IPS DF 19.7 (cell line): ENCODE measurements at places on chromosomes 3 and 15.

DNA sequence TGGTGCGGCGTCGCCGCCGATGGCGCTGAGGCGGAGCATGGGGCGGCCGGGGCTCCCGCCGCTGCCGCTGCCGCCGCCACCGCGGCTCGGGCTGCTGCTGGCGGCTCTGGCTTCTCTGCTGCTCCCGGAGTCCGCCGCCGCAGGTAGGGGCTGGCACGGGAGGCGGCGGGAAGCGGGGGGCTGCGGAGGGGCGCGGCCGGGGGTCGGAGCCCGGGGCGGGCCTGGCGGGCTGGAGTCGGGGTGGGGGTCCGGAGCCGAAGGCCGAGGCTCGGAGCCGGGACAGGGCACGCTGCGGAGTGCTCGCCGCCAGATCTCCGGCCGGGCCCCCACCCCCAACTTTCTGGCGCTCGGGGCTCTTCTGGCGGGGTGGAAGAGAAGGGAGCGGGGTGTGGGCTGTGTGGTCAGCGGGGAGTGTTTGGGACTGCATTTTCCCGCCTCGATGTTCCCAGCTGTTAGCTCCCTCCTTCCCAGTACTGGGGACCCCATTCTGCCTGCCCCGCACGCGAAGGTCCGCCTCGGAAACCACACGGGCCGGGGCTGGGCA is 299 bp downstream of the TYRO3 start:
- DNase-seq: no peak

DNA sequence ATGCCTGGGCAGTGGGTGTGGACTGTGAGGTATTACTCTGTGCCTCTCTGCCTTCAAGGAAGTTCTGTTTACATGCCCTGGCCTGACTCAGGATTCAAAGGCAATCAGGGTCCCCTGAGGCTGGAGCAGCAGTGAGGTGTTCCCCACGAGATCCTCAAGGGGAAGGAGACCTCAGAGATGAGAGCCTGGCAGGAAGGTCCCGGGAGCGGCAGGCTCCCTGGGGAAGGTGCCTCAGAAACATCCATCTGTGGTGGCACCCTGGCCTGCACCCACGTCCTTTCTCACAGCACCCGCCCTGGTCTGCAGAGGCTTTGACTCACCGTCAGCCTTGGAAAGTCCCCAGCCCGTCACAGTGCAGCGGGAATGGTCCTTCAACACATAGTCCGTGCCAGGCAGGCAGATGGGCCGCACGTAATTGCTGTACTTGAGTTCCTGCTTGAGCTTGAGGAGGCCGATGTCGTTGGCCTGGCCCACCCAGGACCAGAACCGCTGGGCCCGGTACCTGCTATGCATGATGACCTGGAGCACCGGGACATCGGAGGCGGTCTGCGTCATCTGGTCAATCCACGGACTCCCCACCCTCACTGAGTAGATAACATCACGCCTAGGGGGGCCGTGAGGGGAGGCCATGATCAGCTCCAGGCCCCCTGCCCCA is 3.6 kb downstream of the PRSS50 start:
- no peak for DNase-seq

GRCh38 chr3:111739311-111739911 is 119.7 kb upstream of the PHLDB2 start:
- no peak for DNase-seq

DNA sequence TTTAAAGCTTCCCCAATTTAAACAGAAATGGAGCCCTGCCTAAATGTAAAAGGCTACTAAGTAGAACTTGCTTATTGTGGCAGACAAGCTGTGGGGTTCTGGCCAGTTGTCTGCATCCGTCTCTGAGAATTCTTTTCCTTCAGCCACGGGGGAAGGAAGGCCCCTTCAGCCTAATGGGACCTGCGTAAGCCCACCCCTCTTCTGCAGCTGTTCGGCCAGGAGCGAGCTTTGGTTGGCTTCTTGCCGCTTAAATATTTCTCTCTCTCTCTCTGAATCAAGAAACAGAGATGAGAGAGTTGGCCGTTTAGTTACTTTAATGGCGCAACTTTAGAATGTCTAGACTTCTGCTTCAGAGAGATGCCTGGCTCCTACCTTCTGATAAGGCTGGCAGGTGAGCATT is 151.7 kb upstream of the PROK2 start:
- no peak for DNase-seq

- no peak for DNase-seq
These were observed 265.9 kb downstream of the TJP1 start for GRCh38 chr15:29556380-29556779.

GRCh38 chr3:118988198-118989130 is 46.2 kb downstream of the IGSF11 start:
- no peak for DNase-seq

- DNase-seq: no peak
These were observed 139.9 kb downstream of the ROBO2 start for GRCh38 chr3:77179762-77180161.

DNA sequence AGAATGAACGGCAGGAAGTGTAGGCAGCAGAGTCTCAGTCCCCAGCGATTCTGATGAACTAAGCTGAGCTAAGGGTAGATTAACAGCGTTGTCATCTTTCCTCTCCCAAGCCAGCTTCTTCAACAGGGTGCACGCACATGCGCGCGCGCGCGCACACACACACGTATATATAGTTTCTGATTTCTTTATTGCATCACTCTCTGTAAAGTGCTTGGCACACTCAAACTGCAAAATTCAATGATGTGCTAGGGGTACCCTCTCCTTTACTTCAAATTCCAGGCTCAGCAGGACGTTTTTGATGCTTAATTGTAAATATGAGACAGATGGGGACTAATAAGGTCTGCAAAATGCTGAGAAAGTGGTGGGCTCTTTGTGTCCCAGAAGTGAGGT is 26.1 kb upstream of the VPS8 start:
- no peak for DNase-seq

DNA sequence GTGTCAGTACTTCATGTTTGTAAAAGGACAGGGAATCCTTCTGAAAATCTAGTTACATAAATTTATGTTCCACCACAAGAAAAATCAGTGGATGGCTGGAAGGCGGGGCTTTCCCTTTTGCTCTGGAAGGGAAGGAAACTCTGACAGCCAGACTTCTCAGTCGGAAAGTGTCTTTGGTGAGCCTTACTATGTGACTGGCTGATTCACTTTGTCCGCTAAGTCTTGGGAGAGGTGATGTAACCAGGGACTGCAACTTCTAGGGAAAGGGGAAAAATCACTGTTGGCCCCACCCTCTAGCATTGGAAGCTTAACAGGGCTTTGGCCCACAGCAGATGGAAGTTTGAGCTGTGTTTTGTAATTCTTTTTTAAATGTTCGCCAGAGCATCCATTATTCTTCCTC is 281.4 kb upstream of the CTDSPL start:
- DNase-seq: no peak

DNA sequence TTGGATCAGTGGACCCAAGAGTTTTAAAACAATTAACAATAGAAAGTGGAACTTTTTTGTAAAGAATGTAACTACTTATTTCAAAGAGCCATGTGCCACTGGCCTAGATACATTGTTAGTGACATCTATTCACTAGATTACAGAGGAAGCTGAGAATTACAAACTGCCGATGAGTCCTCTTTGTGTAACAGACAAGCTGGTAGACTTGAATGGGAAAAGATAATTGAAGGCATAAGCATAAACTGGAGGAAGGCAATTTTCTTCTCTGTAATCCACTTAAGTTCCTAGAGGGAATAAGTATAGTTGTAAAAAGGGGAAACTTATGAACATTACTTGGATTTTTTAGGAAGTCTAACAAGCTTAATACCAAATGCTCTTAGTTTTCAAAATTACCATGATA is 15.1 kb downstream of the THUMPD3 start:
- DNase-seq: no peak

GRCh38 chr3:133443649-133444422 is 44.0 kb downstream of the BFSP2 start:
- no peak for DNase-seq

DNA sequence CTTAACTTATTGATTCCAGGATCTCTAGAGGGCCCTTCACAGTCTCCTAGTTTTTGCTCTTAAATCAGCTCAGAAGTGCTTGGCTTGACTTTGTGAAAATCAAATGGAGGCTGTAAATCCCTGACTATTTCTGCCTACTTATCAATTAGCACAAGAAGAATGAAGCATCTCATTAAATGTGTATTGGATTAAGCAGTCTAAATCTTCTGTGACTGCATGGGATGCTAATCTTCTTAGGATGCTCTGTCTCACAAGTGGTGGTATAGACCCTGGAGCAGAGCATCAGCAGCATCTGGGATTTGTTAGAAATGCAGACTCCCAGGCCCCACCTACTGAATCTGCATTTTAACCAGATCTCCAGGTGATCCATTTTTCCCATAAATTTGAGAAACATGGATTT is 488.7 kb downstream of the AGBL1 start:
- DNase-seq: no peak

- no peak for DNase-seq
These were observed 69.5 kb upstream of the SNTN start for GRCh38 chr3:63582943-63583500.

DNA sequence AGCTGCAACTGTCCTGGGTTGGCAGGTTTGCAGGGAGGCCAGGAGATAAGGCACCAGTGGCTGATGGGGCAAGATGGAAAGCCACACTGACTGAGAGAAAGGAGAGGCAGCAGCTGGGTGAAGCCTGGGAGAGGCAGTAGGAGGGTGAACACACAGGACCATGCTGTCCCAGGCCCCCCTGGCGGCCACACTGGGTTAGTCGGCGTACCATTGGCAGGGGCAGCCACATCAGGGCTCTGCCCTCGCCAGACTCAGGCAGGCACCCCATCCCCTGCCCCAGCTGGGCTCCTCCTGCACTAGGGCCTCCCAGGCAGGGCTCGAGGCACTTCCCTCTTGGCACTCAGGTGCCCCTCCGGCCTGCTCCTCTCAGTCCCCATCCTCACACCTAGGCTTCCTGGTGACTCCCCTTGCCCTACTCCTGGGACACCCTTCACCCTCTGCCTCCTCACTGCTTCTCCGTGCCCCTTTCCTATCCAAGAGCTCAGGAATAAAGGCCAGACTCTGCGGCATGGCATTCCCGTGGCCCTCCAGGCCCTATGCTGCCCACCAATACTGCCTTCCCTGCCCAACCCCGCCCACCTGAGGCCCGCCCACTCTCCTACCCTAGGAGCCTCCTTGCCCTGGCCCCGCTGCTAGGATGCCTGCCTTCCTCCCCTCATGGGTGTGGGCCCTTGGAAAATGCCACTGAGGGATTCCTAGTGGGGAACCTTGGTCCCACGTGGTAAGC is 28.7 kb upstream of the DUSP7 start:
- no peak for DNase-seq

- DNase-seq: no peak
These were observed 17.7 kb downstream of the ACVR2B start for GRCh38 chr3:38471260-38471857.

DNA sequence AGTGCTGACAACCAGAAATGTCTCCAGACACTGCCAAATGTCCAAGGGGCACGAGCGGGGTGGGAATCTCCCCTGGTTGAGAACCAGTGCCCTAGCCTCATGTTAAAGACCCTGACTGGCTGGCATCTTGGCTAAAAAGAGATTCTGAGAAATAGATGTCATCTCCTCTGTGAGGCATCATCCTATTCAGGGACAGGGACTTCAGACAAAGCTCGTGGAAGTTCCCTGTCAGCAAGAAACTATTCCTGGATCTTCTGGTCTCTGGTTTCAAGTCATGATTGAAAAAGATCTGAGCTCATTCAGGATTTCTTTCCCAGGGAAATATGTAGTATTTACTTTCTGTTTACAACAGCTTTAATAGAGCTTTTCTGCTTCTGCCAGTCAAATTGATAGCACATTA is 10.8 kb downstream of the WDR5B start:
- DNase-seq: no peak

DNA sequence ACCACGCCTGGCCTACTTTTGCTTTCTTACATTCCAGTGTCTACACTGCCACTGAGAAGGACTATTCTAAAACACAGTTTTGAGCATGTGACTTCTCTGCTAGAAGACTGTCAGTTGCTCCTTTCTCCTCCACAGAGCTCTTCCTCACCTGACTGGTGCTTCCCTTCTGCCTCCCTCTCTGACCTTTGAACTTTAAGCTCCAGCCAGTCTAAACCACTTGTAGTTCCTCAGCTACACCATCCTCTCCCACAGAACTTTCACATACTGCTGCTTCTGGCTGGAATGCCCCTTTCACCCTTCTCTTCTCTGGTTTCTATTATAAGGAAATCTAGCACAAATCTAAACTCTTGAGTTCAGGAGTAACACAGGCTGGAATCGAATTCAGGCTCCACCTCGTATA is 9.1 kb downstream of the NCEH1 start:
- DNase-seq: no peak

DNA sequence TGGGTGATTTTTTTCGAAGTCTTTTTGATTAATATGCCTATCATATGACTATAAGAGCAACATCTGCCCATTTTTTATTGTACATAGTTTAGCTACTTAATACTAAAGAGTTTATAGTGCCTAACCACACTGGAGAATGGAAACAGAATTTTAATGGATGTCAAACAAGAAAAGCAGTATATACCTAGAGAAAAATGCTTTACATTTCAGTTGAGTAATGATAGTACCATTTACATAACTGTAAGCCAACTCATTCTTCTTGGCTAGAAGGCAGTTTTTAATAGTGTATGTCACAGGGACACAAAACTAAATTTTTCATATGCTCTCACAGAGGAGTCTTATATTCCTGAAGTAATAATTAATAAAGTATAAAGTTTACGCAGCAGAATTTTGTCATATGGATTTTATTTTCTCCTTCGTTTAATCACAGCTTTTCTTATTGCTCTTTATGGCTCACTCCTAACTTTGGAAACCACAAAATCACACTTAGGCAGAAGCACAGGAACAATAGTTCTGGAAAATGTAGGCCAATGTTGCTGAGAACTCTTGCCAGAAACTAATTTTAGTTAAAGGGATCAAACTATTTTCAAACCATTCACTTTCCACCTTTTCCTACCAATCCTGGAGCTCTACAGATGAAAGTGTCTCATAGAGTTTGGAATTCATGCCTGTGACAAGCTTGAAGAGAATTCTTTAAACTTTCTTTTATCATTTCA is 243.6 kb downstream of the ZIC1 start:
- DNase-seq: no peak

- no peak for DNase-seq
These were observed 199.8 kb upstream of the ALCAM start for GRCh38 chr3:105166893-105167292.

- no peak for DNase-seq
These were observed 48.5 kb downstream of the HACD2 start for GRCh38 chr3:123536153-123536895.

GRCh38 chr3:174220775-174221554 is 638.2 kb upstream of the NAALADL2 start:
- DNase-seq: no peak

GRCh38 chr3:158847885-158848284 is 46.0 kb downstream of the MFSD1 start:
- DNase-seq: no peak

GRCh38 chr3:190173426-190173825 is 52.7 kb upstream of the P3H2 start:
- no peak for DNase-seq
